SW480 (cell line): ENCODE measurements at places on chromosomes 7 and 10.

- no peak for DNase-seq
Measured at GRCh38 chr10:79025199-79025832, 43.5 kb upstream of the ZMIZ1 start.

DNA sequence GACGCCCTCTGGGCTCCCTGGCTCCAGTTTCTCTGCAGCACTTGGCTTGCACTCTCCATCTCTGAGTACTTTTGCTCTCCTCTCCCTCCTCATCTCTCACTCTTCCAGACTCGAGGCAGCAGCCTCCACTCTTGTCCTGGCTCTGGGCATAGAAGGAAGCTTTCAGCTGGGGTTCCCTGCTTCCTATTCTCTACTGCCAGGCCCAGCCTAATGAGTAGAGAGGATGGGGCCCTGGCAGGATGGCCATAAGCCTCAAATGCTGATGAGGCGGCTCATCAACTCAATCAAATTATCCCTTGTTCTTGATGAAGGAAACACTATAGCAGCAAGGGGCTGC is 55.8 kb downstream of the NEURL1 start:
- no peak for DNase-seq

- DNase-seq: no peak
Measured at GRCh38 chr7:129366-130221, 62.8 kb upstream of the FAM20C start.

GRCh38 chr10:50640238-50640637 is 16.5 kb upstream of the SGMS1 start:
- no peak for DNase-seq

- DNase-seq: no peak
Measured at GRCh38 chr7:136266457-136266856, 289.3 kb upstream of the MTPN start.

- no peak for DNase-seq
Measured at GRCh38 chr10:124245191-124245590, 151.8 kb upstream of the CHST15 start.

DNA sequence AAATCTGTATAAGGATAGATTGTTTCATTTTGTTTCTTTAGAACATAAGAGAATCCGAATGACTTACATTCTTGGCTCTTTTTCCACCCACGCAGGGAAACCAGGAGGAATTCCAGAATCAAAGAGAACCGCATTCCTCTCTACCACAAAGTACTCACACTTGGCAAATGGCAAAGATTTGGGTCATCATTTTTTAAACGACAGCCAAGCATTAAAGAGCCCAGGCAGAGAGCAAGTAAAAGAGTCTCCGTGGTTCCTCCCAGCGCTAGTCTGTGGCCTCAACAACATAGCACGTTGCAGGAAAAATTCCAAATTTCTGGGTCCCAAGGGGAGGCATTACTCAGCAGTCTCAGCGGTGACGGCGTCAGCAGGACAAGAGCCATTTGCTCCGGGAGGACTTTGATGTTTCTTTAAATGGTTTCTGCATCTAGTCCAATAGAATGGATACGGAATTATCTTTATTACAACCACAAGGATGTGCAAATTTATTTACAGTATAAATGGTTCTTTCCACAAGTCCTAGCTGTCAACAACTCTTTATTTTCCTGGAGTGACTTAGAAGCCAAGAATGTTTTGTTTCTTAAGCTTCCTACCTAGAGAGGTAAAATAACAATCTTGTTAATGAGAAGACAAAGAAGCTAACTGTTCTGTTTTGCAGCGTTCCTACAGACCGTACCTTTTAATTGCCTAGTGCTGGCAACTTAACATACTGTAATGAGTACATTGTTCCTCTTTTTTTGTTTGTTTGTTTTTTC is 232.5 kb downstream of the SKIDA1 start:
- DNase-seq: peak; percentile 97

DNA sequence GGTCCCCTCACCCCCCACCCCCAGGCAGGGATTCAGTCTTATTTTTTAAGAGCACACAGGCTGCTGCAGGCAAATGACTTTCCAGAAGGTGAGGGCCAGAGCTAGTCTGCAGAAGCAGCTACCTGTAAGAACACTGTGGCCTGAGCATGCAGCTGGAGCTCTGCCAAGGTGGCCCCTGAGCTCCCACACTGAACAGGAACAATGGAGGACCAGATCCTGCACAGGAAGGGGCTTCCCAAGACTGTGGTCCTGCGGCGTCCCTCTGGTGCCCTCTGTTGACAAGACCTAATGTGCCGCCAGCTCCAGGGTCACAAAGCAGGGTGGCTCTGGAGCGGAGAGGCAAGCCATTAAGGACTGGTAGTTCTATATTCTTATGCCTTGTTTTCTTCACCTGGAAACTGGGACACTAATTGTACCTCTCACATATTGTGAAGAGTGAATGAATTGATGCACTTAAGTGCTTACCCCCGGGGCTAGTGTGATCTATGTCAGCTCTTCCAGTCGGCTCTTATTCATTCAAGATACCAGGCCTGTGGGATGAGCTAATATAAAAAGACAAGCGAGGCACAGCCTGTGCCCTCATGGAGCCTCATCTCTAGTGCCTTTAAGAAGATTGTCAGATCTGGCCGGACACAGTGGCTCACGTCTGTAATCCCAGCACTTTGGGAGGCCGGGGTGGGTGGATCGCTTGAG is 8.0 kb upstream of the BEND7 start:
- peak; percentile 43 for DNase-seq

DNA sequence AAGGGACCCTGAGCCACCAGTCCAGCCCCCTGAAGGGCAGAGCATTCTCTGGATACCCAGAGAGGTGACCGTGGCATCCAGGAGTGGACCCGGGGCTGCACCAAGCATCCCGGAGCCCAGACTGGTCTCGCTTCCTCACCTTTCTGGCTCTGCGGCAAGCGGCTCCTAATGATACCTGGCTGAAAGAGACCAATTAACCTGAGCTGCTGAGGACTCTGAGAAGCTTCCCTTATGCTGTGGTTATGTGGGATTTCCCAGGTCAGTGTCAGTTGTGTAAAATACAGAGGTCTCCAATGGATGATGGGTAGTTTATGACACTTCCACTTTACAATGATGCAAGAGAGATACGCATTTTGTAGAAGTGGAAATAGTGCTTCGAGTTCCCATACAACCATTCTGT is 51.5 kb downstream of the PFKFB3 start:
- DNase-seq: no peak

GRCh38 chr7:78215199-78215598 is 416.6 kb downstream of the PHTF2 start:
- no peak for DNase-seq
